Hair follicular keratinocyte (primary cell): ENCODE measurements at places on chromosomes 6 and 20. TPM values are rescaled to one million over a fixed set of nuclear protein-coding genes. Genes with fewer than 3 reads are reported as not detected.

GPR6 gene
- not detected in 2 replicates for total RNA-seq

MDFI gene
- total RNA-seq = 415 and 464 TPM in 2 replicates

CCNC gene
- 76.4 and 106 TPM in 2 replicates for total RNA-seq

COL9A3 gene
- 6.2 and 6.9 TPM in 2 replicates for total RNA-seq

ATRN gene
- 17.4 and 29.0 TPM in 2 replicates for total RNA-seq

LST1 gene
- total RNA-seq = not detected in 2 replicates

IL17F gene
- total RNA-seq = not detected in 2 replicates
